K562 (cell line): ENCODE measurements at places on chromosomes 4 and X.
A peak's percentile ranks its signal among the peaks of the same experiment; 100 is the strongest.

DNA sequence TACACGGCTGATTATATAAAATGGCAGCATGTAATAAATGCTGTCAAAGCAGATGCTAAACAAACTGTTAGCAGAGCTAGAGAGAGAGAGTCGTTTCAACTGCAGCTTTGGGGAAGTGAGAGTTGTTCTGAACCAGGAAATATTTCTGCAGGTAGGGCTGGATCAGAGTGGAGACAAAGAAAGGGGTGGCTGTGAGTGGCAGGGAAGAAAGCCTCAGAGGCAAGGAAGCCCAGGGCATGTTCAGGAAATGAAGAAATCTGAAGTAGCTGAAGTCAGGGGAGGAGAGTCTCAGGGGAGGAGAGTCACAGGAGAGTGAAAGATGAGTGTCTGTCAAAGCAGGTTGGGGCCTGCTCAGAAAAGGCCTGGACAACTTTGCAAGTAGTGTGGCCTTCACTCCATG lies 48.4 kb upstream of the RPS6KA3 start:
- DNase-seq = no peak

GRCh38 chr4:39505581-39505980 lies 21.7 kb downstream of the UGDH start:
- DNase-seq = no peak

DNA sequence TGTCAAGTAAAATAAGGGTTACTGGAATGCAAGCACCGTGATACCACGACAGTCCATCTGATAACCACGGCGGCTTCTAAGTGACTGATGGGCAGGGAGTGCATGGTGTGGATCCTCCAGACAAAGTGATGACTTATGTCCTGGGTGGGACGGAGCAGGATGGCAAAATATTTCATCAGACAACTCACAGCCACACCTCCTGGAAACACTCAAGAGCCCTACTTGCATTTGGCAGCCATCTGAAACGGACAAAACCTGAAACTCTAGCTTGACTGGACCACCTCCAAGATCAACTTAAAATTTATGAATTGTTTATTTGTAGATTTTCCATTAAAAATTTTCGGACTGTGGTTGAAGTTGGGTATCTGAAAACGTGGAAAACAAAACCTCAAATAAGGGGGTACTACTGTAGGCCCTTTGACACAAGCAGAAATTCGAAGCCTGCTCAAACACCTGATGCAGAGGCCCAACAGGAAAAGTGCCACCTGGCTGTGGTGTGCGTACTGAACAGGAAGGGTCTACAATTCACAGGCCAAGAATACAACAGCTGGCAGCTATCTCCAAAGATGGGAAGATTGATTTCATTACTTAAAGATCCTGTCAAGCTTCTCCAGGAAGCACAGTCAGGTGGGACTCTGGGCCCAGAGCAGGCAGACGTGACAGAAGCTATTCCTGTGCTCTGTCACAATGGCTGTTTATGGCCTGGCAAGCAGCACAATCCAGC lies 26.0 kb downstream of the LRIT3 start:
- peak; percentile 32 for DNase-seq

DNA sequence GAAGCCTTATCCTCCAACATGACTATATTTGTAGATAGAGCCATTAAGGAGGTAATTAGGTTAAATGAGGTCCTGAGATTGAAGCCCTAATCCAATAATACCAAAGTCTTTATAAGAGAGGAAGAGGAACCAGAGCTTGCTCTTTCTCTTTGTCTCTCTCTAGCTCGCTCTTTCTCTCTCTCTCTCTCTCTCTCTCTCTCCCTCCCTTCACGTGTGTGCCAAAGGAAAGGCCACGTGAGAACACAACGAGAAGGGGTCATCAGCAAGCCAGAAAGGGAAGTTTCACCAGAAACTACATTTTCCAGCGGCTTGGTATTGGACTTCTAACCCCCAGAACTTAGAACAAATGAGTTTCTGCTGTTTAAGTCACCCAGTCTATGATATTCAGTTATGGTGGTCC lies 1540.5 kb downstream of the C4orf33 start:
- no peak for DNase-seq

GRCh38 chr4:151961456-151961855 lies 200.6 kb upstream of the GATB start:
- no peak for DNase-seq

DNA sequence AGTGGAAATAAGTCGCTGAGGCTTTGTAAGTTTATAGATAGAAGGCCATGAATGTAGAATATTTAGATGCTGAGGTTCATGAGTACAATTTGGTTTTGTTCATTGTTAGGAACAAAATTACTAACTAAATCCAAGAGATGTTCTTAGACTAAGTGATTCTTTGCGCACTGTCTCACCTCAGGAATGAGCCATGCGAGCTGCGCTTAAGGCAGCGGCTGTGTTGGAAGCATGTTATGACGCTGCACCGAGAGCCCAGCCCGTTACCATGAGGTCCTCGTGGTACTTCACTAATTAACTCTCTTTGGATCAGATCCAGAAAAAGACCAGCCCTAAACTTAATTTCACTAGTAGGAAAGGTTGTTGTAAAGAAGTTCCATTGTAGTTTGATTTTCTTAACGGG lies 166.2 kb downstream of the RAPGEF2 start:
- DNase-seq = no peak

DNA sequence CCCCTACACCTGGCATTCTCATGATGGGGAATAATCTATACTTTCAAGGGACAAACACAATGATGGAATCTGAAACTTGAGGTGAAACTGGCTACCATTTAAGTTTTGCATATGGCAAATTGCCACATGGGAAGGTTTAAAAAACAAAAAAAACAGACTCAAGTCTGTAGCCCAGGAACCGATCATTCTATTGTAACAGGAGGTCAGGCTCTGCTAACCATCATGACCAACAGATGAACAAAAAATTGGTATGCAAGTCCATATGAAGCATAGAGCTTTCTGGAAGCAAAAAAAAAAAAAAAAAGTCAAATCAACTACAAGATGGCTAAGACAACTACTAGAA lies 594.3 kb upstream of the DIPK2B start:
- no peak for DNase-seq

DNA sequence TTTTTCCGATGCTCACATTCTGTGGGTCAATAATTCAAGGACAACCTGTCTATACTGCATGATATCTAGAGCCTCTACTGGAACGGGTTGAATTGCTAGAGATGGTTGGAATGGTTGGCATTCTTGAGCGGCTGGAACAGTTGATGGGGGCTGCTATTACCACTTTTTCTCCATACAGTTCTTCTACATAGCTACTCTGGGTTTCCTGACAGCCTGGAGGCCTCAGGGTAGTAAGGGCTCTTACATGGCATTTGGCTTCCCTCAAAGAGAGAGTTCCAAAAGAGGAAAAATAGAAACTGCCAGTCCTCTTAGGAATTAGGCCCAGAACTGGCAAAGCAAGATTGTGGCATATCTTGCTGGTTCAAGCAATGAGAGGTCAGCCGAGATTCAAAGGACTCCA lies 53.1 kb downstream of the NAA11 start:
- DNase-seq = no peak

- no peak for DNase-seq
Observed at GRCh38 chr4:158172261-158173258, at the start of gene GASK1B. Gene GASK1B, minus strand, starts transcription at chr4:158173025. Its CDS starts 1,650 bp downstream, at chr4:158171375.

DNA sequence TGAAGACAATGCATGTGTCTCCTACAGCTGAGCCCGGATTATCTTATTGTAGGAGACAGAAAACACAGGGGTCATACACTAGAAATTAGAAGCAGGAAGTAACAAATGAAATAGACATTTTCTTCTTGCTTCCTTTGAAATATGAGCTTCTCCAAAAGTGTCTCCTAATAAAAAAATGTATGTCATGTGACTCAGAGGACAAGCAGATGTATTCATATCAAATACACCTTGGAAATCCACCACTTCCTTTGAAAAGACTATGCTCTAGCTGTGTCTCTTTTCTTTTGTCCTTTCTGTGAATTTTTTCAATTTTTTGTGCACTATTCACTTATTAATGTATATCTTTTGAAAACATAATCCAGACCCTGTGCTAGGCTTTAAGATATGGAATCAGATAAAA lies 1906.2 kb downstream of the C4orf33 start:
- no peak for DNase-seq

DNA sequence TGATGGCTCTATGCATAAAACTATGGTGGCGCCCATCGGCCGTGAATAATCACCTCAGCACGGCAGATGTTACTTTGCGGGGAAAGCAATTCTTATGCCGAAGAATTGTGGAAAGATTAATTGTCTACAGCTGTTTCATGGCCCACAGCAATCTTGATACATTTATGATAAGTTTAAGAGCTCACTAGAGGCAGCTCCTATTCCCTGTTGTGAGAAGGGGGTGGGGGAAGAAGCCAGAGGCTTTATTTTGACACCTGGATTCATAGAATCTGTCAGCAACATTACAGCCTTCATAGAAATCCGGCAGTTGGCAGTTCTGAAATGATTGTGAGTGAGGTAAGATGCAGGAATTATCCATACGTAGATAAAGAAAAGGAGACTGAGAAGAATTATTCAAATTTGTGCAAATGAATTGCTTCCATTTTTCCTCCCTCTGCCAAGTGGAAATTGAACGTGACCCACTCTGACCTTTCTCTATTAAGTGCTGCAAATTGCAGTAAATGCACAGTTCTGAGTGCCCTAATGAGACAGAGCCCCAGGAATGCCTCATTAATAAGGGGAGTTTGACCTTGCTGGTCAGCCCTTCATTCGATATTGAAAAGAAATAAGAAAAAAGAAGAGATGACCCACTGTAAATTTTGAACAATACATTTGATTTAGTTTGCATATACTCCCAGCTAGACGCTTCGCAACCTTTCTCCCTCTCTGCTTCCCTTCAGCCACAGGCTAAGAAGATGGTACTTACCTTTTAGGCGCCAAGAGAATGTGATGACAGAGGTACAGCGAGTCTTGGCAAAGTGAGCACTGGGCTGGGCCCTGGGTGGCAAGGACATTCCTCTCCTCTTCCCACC lies 188.8 kb downstream of the GPAT3 start:
- no peak for DNase-seq

DNA sequence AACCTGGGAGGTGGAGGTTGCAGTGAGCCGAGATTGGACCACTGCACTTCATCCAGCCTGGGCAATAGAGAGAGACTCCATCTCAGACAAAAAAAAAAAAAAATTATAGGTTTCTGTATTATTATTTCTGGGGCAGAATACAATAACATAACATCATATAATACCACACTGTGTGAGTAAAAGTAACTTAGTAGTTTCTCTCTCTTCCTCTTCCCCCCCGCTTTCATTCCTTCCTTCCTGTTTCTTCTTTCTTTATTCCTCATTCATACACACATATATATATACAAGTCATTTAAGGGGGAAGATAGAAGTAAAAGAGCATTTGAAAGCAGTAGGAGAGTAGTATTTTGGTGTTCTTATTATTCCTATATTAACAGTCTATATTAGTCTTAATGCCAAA lies 55.9 kb upstream of the FHDC1 start:
- DNase-seq = no peak

- DNase-seq = no peak
Observed at GRCh38 chrX:115339441-115340025, 50.0 kb downstream of the LUZP4 start.
